ENCODE measurements at places on chromosomes 11 and 22.
A peak's percentile ranks its signal among the peaks of the same experiment; 100 is the strongest.

DNA sequence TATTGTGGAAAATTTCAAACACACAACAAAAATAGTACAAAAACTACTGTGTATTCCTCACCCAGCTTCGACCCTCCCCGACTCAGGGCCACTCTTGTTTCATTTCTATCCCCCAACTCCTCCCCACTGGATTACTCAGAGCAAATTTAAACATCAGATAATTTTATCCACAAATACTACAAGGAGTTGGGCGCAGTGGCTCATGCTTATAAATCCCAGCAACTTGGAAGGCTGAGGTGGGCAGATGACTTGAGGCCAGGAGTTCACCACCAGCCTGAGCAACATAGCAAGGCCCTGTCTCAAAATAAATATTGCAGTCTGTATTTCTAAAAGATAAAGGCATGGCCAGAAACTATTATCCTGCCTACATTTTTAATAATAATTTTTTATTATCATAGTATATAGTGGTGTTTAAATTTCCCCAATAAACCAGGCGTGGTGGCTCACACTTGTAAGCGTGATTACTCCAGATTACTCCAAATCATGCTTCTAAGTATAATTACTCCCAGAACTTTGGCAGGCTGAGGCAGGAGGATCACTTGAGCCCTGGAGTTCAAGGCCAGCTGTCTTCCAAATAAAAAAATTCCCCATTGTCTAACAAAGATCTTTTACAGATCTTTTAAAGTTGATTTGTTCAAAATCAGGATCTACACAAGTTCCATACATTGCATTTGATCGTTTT, 39.8 kb downstream of the LRRC32 start:
- no peak for DNase-seq

DNA sequence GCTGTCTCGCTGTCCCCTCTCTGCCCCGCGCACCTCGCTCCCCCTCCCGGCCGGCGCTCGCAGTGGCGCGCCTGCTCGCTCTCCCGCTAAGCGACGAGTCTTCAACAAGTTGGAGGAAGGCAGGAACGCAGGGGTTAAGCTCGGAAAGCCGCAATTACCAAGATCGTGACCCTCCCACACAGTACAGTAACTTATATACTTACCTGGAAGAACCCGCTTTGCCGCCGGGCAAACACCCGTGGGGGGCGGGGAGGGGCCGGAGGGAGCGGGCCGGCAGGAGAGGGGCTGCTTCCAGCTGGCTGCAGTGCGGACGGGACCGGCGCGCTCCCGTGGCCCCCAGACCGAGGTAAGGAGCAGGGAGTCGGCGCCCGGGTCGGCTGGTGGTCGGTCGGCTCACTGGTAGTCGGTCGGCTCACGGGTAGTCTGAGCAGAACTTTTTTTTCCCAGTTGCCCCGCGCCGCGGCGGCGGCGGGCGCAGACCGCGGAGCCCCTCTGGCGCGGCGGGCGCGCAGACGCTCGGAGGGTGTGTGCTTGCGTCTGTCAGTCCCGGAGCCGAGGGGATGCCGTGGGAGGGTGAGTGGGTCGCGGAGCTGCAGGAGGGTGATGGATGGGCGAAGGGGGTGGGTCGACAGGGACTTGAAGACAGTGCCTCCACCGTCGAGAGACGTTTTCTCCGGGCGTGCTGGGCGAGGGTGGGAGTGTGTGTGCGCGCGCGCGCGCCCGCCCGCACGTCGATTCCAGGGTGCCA, 101.2 kb upstream of the HSD17B12 start:
- DNase-seq, result no peak

GRCh38 chr22:39940757-39941305, 19.4 kb upstream of the TMA7B start:
- no peak for DNase-seq

GRCh38 chr11:91047882-91048281, 825.0 kb upstream of the CHORDC1 start:
- no peak for DNase-seq

DNA sequence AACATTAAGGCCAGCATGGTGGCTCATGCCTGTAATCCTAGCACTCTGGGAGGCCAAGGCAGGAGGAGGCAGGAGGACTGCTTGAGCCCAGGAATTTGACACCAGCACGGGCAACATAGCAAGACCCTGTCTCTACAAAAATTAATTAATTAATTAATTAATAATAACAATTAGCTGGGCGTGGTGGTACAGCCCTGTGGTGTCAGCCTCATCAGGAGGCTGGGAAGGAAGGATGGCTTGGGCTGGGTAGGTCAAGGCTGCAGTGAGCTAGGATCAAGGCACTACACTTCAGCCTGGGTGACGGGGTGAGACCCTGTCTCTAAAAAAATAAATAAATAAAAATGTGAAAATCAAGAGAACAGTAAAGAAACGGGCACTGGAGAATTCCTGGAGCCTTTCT, 1.4 kb downstream of the ARFGAP3 start:
- DNase-seq, result no peak

DNA sequence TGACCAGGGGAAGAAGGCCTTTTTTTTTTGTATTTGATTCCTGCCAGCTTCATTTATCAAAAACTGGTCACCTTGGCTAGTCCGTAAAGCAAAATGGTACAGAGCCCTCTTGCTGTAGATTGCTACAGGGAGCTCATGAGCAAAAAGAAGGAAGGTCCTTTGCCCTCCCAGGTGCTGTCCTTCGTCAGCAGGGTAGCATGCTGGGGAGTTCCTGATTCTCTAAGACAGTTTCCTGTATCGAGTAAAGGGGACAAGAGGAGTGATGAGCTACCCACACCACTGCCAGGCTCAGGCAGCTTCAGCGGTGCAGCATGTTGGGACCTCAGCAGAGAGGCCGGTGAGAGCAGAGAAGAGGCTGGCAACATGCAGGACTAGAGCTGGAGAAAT, 67.8 kb upstream of the CSNK2A3 start:
- no peak for DNase-seq

GRCh38 chr22:32839831-32840584, 38.5 kb downstream of the TIMP3 start:
- DNase-seq, result no peak

DNA sequence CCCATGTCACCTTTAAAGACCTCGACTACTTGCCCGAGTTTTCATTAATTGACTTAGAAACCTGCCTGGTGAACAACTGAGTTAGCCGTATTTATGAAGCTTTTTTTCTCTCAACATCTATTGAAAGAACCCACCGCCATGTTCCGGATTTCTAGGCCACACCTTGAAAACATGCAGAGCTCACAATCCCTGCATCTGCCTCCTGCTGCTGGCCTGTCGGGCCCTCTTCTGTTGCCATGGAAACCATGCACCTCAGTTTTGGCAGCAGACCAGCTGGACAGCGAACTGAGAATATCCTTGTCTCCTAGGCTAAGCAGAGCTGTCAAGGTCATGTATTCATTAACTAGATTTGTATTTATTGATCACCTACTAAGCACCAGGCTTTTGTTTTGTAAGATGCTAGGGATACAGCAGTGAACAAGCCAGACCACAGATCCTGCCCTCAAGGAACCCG, 4.3 kb upstream of the PATZ1 start:
- DNase-seq, result no peak

DNA sequence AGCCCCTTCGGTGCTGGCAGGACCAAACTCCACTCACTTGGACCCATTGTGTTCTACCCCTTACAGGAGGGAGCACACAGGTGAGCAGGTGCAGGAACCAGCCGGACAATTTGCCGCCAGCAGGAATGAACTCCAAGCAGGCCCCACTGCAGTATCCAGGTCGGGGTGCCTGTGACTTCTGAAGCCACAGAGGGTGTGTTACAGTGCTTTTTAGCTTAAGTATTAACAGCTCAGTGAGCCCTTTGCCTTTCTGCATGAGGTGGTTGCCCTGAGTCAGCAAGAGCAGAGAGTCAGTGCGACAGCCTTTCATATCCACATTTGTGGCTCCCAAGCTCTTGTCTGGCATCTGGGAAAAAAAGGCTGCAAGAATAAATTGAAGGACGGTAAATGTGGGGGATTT, 366.6 kb upstream of the LRRC4C start:
- no peak for DNase-seq

DNA sequence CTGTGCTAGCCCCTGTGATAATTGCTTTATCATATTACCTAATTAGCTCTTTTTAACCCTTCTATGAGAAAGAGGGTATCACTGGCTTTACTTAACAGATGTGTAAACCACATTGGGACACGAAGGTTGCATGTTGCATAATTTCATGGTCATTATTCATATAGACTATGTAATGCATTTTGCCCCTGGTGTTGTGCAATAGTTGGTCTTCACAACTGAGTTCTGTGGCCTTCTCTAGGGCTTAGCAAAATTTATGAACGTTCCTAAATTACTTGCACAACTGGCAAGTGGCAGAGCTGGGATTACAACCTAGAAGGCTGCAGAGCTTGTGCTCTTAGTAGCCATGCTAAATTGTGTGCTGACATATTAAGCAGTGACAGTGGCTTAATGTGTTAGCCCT, 34.6 kb upstream of the PDGFD start:
- no peak for DNase-seq

DNA sequence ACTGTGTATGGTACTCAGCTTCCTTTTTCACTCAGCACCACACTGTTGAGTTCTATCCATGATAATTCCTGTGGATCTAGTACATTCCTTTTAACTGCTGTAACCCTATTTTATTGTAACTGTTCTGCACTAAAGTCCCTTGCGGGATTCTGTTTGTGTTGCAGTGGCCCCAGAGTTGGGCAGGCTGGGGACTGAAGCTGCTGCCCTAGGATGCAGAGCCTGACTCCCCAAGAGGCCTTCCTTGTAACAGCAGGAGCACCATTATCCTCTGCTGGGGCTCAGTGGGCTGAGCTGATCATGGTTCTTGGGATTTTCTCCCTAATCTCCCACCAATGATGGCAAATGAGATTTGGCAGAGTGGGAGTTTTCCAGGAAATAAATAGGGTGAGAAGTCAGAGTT, 77.7 kb downstream of the CABIN1 start:
- DNase-seq, result no peak

DNA sequence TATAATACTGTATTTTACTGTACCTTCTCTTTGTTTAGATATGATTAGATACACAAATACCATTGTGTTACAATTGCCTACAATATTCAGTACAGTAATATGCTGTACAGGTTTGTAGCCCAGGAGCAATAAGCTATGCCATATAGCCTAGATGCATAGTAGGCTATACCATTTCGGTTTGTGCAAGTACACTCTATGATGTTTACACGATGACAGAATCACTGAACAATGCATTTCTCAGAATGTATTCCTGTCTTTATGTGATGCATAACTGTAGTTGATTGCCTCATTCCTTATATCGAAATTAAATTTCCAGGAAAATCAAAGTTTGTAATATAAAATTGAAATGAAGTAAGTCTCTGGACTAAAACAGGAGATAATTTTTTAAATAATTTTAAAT, 49.3 kb upstream of the OR5P2 start:
- no peak for DNase-seq

- no peak for DNase-seq
Observed at GRCh38 chr22:17920992-17921650, 103.2 kb downstream of the MICAL3 start.

DNA sequence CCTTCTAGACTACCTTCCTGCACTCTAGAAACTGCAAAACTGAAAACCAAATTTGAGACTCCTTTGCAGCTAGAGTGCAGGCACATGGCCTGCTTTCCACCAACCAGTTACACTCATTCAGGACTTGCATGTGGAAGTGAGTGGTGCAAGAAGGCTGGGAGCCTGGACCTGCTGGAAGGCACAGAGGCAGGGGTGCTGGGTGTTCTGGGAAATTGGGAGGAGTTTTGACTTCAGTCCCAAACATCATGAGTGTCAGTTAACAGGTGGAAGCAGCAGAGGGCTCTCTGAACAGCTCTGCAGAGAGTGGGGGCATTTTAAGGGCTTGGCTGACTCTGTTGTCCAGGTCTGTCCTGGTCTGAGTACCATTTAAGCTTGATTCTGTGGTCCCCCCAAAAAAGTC, 49.3 kb upstream of the SYT13 start:
- no peak for DNase-seq

DNA sequence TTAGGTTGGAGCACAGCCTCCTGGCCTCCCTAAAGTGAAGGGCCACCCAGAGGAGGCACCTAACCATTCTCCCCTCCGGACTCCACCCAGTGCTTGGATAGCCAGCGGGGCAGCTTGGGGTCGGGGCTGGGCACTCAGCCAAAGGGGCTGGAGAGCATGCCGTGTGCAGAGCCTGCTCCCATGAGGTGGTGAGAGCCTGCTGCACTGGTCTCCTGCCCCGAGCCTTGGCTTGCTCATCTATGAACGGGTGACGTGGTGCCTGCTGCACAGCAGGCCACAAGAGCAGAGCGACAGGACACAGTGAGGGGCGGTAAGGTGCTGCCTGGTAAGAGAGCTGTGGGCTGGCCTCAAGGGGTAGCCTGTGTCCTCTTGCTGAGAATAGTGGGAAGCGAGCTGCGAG, 14.0 kb upstream of the CCDC188 start:
- DNase-seq, result no peak

DNA sequence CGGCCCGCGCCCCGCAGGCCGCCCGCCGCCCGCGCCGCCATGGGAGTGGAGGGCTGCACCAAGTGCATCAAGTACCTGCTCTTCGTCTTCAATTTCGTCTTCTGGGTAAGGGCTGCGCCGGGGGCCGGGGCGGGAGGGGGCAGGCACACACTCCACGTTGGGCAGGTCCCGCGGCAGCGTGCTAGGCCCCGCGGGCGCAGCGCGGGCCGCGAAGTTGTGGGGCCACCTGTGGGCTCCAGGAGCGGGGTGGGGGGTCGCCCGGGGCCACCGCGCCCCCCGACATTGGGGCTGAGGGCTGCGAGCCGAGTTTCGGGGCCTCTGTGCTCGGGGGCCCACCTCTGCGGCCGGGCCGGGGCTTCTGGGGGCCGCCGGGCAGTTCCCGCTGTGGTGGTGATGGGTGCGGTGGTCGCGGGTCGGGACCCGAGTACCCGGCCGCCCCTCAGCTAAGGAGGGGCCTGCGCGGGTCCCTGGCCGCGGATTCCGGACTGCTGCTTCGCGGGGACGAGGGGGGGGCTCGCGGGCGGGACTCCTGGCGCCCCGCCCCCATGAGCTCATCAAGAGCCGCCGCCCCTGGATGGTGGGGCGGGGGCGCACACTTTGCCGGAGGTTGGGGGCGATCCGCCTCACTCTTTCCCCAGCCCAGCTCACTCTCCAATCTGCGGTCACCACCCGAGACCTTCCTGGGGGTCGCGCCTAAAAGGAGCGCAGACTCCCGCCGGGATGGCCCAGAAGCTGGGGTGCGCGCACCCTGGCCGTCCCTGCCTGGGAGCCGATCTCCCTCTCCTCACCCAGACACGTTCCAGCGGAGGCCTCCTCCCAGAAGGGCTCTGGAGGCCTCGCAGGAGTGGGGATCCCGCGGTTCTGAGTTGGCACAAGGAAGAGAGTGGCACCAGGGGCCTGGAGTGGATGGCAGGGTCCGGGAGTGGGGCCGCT, 667 bp downstream of the CD81 start:
- DNase-seq, result peak; percentile 30

GRCh38 chr11:128881221-128881620, 9.9 kb upstream of the KCNJ5 start:
- no peak for DNase-seq

- no peak for DNase-seq
Observed at GRCh38 chr11:8733852-8734251, 51.3 kb downstream of the RPL27A start.

- no peak for DNase-seq
Observed at GRCh38 chr11:26696330-26696729, 25.5 kb downstream of the SLC5A12 start.

Data from activated T-helper 1 cell treated with anti-CD3 and anti-CD28 coated beads, Interleukin-2, amount 50 U/mL, for 16 hours (primary cell).